ENCODE measurements at places on chromosomes 2 and 18.

DNA sequence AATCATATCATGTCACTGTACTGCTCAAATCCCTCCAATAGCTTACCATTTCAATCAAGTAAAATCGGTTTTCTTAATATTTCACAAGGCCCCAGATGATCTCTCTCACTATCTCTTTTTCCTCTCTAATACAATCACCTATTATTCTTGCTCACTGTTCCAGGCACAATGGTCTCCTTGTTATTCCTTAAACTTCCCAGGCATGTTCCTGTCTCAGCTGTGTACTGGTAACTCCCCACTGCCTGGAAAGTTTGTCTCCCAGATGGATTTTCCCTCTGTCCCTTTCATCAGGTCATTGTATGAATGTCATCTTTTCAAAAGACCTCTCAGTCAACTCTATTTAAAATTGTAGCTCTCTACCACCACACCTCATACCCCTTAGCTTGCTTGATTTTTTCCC, 30.7 kb upstream of the FANCL start:
- no peak for DNase-seq

- peak; percentile 71 for DNase-seq
Measured at GRCh38 chr2:128232965-128233789, 85.5 kb downstream of the HS6ST1 start.

- DNase-seq: no peak
Measured at GRCh38 chr2:212237350-212238095, 301.1 kb downstream of the ERBB4 start.

- no peak for DNase-seq
Measured at GRCh38 chr18:8928044-8928443, 174.5 kb upstream of the NDUFV2 start.

DNA sequence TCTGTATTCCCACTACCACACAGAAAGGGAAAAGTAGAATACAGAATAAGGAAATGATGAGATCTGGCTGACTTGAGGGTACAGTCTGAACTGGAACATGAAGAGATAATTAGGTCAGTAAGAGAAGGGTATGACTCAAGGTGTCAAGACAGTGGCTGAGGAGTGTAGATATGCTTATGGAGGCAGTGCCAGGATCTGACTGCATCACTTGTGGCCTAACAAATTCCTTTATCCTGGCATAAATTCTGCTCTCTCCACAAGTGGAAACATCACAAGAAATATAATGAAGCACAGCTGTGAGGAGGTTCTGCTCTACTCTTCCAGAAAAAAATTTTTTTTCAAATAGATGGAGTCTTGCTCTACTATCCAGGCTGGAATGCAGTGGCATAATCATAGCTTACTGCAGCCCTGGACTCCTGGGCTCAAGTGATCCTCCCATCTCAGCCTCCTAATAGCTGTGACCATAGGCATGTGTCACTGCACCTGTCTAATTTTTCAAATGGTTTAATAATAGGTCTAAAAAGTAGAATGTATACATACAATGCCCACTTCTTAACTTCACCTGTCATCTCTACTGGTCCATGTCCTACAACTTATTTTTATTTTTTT, 85.3 kb downstream of the C2orf74 start:
- no peak for DNase-seq

GRCh38 chr2:85019121-85019520, 48.2 kb downstream of the KCMF1 start:
- DNase-seq: no peak

DNA sequence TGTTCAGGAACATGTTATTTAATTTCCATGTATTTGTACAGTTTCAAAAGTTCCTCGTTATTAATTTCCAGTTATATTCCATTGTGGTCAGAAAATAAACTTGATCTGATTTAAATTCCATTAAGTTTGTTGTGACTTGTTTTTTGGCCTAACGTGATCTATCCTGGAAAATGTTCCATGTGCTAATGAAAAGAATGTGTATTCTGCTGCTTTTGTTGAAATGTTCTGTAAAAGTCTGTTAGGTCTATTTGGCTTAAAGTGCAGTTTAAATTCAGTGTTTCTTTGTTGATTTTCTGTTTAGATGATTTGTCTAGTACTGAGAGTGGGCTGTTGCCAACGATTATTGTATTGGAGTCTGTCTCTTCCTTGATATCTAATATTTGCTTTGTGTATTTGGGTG, 148.0 kb downstream of the UBR3 start:
- DNase-seq: no peak

- DNase-seq: no peak
Measured at GRCh38 chr2:230794497-230794896, 70.2 kb upstream of the ITM2C start.

DNA sequence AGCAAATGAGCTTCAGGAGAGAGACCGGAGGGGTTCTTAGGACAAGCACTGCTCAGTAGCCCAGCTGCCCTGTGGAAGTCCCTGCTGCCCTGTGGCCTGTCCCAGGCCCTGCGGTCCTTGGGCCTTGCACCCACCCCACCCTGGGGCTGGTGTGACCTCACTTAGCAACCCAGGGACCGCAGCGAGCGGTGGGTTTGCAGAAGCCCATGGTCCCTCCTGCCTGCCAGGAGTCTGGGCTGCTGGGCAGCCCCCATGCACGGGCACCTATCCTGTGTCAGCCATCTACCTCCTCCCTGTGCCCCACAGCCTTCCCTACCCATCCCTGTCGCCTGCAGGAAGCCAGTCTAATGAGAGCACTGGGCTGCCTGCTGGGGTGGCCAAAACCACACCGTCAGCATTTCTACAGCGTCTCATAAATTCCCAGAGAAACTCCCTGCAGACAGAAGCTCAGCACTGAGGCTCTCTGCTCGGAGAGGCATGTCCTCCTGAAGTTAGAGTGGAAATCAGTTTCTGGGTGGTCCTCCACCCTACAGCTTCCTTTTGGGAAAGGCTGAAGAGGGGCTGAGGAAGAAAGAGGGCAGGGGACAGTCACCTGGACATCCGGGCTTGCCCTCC, 231.1 kb upstream of the HS6ST1 start:
- no peak for DNase-seq

GRCh38 chr18:25351777-25352628, at the start of gene ZNF521:
TSS of gene ZNF521 (minus strand) at chr18:25352166. CDS start at chr18:25350946, 1,220 bp downstream.
- peak; percentile 13 for DNase-seq

DNA sequence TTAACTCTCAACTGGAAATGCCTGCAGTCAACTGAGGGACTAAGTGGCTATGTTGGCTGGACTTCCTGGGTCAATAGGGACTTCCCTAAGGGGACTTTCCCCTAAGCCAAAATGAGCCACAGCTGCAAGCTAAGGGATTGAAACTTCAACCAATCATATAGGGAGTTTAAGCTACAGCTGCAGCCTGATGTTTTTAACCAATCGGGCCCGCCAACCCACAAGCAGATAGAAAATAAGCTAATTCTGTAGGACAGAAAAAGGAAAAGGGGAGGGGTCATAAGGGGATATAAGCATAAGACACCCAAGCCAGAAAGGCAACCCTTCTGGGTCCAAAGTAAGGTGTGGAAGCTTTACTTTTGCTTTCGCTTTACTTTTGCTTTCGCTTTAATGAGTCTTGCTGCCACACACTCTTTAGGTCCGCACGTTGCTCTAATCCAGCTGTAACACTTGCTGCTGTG, 927.5 kb downstream of the ERBB4 start:
- no peak for DNase-seq

GRCh38 chr2:47077442-47078117, 77.5 kb downstream of the STPG4 start:
- DNase-seq: no peak
